GM04503 (cell line): ENCODE measurements at places on chromosomes 3 and 15.

DNA sequence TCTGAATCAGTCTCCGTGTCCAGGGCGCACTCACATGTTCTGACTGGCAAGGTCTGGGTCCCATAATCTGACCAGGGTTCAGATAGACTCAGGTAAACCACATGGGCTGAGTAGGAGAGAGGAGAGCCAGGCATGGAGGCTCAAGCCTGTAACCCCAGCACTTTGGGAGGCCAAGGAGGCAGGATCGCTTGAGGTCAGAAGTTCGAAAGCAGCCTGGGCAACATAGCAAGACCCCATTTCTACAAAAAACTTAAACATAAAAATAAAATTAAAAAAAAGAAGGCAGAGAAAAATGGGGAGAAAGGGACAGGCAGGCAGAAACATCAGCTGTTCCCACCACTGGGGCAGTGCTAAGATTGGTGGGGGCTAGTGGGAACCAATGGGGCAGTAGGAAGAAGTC lies 5.4 kb downstream of the TMEM43 start:
- DNase-seq: no peak

- DNase-seq: no peak
These were observed 90.4 kb upstream of the ROBO2 start for GRCh38 chr3:76949462-76949861.

GRCh38 chr3:193720169-193720568 lies 127.2 kb downstream of the OPA1 start:
- no peak for DNase-seq

DNA sequence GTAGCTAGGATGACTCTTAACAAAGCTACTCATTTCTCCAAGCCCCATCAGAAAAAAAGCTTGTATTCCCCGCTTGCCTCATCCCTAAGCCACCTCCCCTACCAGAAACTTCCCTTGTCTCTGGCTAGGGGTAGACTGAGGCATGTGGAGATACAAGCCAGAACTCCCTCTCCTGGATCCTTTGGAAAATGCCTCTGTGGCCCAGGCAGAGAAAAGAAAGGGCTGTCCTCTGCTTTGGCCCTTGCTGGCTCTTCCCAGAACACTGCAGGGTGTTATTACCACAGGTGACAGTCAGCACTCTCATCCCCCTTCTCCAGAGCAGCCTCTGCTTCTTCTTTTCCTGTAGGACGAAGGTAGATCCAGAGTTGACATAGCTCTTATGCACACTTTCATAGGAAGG lies 15.2 kb downstream of the RMDN3 start:
- DNase-seq: no peak

GRCh38 chr3:18825665-18826064 lies 322.6 kb upstream of the KCNH8 start:
- no peak for DNase-seq

- DNase-seq: no peak
These were observed 101.6 kb downstream of the SLC25A26 start for GRCh38 chr3:66322436-66322835.

- DNase-seq: no peak
These were observed 33.2 kb downstream of the SLC12A8 start for GRCh38 chr3:125179143-125179883.
